ENCODE measurements at places on chromosomes 12 and 14. TPM values are rescaled to one million over a fixed set of nuclear protein-coding genes. Genes with fewer than 3 reads are reported as not detected.

The RERG gene
- 5.1 TPM for total RNA-seq

The FGF23 gene
- total RNA-seq, result not detected

The GPR135 gene
- 2.2 TPM for total RNA-seq

The SLC2A3 gene
- 53.4 TPM for total RNA-seq

The SERPINA9 gene
- not detected for total RNA-seq

The RFX4 gene
- not detected for total RNA-seq

The GPR162 gene
- total RNA-seq, result 1.0 TPM

The SERPINA6 gene
- 3.5 TPM for total RNA-seq

The FOXG1 gene
- total RNA-seq, result 0.05 TPM

The BEGAIN gene
- total RNA-seq, result 0.69 TPM

The CLMN gene
- total RNA-seq, result 1.6 TPM

The MIP gene
- total RNA-seq, result not detected
